ENCODE measurements at places on chromosomes 6 and 20.

DNA sequence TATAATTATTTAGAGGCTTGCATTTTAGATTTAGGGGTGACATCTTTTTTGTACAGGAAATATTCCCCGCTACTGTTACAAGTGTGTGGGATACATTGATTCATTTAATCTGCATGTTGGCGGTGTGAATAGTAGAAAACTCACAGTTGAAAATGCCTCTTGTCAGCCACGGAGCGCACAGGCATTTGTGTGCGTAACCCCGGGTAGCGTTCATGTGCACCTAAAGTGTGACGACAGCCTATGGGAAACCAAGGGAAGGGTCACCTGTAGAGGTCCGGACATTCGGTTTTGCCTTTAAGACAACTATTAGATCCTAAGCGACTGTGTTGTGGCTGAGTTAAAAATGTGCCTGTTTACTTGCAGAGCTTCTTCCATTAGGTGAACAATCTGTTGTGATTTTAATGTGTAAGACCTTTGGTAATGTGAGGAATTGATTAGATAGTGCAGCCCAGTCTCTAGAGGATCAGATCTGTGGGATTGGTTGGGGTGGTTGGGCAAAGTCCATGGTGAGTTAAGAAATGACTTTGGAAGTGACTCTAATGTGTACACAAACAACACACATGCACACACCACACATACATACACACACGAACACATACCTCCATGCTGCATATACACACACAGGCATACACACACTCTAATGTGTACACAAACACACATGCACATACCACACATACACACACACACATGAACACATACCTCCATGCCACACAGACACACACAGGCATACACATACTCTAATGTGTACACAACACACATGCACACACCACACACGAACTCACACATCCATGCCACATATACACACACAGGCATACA, 15.7 kb downstream of the ERMARD start:
- no peak for DNase-seq

DNA sequence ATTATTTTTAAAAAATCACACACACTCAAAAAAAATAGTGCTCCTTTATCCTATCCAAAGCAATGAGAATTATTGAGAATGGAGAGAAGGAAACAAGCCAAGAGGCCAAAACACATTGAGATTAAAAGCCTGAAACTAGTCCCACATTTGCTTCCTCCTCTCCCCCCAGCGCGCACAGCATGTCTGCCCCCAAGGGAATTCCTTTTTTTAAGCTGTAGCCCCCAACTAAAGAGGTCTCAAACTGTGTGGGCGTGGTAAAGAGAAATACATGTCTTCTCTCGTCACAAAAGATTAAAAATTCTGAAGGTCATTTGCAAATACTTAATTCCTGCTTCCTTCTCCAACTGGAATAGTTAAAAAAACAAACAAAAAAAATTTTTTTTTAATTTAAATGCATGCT, 52.7 kb downstream of the LGSN start:
- DNase-seq: no peak

DNA sequence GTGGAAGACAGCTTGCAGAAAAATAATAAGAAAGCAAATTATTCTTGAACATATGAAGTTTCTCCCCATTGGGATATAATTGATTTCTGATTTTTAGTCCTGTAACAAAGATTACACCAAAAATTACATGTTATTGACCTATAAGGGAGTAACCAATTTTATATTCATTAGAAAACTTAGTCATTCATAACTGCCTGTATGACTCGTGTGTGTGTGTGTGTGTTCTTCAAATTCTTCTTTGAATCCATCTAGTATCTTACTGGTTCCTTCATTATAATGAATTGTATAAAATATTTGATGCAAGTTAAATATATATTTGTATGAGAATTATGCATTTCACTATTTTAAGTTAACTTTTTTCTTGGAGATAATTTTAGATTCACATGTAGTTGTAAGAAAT, 310.4 kb downstream of the HAO1 start:
- no peak for DNase-seq

DNA sequence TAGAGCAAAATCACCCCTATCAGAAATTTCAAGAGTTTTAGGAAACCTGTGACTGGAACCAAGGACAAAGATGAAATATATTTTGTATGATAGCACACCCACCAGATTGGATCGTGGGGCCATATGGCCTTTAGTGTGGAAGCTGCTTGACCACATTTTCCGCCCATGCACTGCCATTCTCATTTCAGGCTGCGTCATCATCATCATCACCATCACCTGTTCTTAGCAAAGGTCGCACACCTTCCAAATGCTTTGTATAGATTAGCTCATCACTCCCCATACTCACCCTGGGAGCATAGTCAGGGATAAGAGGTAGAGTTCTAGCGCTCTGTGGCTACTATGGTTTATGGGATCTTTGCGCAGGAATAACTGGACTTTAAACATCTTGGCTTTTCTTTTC, 185.7 kb downstream of the MTHFD1L start:
- DNase-seq: no peak

DNA sequence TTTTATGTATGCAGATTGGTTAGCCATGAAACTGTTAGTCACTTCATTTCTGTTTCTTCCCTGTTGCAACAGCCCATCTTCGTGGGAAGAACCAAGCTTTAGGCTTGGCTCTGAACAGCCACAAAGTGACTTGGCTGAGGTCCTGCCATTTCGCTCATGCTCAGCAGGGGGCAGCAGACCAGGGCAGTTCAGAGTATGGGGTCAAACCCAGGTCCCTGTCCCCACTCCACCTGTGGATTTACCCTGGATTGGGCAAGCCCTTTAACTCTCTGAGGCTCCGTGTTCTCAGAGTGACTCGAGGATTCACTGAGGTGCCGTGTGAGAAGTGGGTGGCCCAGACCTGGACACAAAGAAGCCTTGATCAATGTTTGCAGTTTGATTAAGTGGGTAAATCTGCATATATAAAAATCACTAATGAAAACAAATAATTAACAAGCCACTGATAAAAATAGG, 19.8 kb upstream of the MAP1LC3A start:
- DNase-seq: peak; percentile 28

Measured in activated CD4-positive, alpha-beta T cell treated with anti-CD3 and anti-CD28 coated beads, Interleukin-2, amount 50 U/mL, for 24 hours (primary cell).